Ureter (tissue), 1 donor: ENCODE measurements at places on chromosomes 6 and 20. TPM values are rescaled to one million over a fixed set of nuclear protein-coding genes. Genes with fewer than 3 reads are reported as not detected.

DNA sequence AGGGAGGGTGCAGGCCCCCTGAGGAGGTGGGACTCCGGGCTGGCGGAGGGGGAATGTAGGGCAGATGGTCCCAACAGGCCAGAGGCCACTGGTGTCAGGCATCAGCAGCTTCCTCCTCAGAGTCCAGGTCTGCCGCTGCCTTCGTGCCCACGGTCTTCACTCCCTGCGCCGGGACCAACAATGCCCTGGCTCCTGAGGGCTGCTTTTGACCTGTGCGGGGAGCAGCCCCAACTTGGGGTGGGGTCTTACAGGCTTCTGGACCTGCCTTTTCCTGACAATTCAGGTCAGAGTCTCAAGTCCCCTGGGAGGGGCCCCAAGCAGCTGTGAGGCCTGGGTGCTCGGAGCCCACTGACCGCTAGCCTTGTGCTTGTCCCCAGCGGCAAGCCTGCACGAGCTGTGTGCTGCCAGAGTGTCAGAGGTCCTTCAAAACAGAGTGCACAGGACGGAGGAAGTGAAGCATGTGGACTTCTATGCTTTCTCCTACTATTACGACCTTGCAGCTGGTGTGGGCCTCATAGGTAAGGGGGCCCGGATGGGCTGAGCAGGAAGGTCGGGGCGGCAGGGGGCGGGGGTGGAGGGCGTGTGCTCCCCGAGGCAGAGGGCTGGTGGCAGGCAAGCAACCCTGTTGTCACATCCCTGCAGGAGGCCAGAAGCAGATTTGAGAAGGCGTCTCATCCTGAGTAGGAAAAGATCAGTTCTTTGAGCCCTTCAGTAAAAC is 25.3 kb upstream of the PYGB start:
- DNase-seq: no peak

GRCh38 chr6:85047818-85048217 is 283.4 kb upstream of the TBX18 start:
- DNase-seq: no peak

DNA sequence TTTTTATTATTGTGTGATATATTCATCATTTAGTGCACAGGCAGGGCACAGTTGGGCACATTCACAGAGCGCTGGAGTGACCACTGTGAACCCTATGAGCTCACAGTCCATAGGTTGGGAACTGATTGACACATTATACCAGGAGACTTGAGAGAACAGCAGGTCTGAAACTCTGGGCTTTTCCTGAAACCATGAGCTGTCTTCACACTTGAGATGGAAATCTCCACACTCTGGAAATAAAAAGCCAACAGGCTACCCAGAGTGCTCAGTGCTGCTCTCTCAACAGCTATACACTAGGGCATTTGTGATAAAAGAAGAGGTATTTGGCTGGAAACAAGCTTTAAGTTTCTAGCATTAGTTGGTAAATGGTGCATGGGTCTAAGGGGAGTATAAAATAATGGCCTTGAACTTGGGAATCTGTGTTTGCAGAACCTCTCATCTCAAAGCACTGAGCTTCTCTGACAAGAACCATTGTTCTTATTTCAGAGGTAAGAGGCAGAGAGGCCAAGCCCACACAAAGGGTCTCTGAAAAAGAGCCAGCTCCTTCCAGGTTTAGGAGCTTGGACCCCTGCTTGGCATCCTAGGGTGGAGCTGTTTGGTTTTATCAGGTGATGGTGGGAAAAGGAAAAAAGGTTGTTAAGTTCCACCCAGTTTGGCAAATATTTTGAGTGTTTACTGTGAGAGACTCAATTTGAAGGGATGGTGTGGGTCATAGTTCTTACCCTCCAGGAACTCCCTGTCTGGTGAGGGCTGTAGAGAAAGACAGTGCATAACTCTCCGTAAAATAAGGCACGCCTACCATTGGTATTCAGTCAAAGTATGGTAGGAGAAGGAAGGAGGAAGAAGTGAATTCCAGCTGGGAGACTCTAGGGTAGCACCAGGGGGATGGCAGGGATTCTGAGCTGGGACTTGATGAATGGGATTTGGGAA is 14.5 kb downstream of the CHMP4B start:
- no peak for DNase-seq

ANKS1A gene
- 36.0 TPM for total RNA-seq

CLDN20 gene
- total RNA-seq: not detected
